ENCODE measurements at places on chromosomes 4 and X.

DNA sequence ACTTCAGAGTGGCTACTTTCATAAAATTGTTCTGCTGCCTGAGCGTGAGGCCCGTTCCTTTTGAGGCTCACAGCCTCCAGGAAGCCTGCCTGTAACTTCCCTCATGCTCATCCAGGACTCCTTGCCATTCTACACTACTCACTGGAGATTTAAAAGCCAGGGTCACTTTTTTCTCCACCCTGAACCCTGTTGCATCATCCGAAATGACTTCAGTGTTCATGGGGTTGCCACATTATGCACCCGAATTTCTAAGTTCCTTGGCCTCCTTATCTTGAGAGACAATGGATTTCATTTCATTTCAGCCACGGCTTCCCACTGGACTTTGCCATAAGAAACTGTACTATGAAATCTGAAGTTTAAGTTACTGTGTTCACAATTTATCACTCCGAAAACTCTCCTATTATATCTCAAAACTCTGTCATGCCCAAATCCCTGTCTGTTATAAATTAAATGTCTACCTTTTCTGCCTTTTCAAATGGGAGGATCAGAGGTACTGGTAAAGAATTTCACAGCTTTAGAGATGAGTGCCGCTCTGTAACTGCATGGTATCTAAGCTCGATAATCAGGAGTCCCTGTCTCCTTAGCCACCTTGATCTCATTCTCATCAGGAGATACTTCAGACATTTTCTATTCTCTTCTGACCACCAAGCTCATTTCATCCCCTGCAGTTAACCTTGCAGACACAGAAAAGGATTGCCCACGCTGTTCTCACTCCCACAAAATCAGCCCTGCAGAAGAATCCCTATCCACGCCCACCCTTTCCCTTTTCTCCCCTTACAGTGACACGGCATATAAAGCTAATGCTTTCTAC, 59.9 kb downstream of the TRIML1 start:
- no peak for DNase-seq

GRCh38 chrX:29071525-29072320, 484.5 kb downstream of the IL1RAPL1 start:
- no peak for DNase-seq

- no peak for DNase-seq
These were observed 31.8 kb upstream of the HSD17B13 start for GRCh38 chr4:87354168-87355102.

- no peak for DNase-seq
These were observed 569 bp downstream of the RPS3A start for GRCh38 chr4:151099976-151100417.

GRCh38 chrX:15750611-15751154, 12.6 kb downstream of the CA5B start:
- DNase-seq, result no peak

DNA sequence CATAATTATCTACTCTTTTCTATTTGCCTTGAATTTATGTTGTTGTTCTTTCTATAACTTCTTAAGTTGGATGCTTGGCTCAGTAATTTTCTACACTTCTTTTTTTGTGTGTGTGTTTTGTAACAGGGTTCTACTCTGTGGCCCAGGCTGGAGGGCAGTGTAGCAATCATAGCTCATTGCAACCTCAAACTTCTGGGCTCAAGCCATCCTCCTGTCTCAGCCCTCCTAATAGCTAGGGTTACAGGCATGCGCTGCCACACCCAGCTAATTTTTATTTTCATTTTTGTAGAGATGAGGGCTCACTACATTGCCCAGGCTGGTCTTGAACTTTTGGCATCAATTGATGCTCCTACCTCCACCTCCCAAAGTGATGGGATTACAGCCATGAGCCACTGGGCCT, 20.7 kb upstream of the UCHL1 start:
- DNase-seq, result no peak

DNA sequence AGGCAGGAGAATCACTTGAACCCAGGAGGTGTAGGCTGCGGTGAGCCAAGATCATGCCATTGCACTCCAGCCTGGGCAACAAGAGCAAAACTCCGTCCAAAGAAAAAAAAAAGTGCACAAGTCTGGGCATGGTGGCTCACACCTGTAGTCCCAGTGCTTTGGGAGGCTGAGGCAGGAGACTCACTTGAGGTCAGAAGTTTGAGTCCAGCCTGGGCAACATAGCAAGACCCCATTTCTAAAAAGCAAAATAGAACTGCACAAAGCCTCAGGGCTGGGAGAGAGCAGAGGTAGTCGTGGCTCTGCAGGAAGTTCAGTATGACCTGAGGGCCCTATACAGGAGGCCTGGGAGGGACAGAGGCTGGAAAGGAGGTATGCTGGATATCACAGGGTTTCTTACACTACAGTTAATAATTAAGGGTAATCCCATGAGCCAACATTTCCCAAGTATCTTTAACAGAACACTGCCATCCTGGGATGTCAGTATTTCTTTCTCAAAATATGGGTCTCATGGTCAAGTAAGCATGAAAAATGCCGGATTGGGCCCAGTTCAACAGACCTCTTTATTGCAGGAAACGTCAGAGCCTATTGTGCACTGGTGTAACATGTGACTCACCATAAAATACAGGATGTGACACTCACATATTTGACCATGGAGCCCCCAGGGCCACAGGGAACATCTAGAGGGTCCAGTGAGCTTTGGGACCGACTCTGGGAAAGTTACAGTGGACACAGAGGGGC, 37.8 kb downstream of the ACSL1 start:
- DNase-seq, result no peak

DNA sequence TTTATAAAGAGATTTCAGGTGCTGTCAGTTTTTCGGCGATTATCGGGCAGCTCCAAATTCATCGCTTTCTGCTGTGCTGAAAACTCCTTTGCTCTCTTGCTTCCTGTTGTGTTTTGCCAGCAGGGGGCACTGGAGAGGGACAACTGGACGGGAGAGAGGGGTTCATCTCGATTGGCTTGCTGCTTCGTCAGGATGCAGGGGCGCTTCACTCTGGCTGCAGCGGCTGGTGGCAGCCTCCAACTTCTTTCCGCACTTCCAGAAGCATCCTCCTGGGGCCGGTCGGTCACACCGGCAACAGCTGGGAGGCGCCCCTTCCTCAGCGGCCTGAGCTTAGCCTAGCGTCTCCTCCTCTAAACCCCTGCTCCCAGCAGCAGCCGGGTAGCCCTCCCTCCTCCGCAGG, 29.5 kb downstream of the MSL3 start:
- DNase-seq, result peak; percentile 81

DNA sequence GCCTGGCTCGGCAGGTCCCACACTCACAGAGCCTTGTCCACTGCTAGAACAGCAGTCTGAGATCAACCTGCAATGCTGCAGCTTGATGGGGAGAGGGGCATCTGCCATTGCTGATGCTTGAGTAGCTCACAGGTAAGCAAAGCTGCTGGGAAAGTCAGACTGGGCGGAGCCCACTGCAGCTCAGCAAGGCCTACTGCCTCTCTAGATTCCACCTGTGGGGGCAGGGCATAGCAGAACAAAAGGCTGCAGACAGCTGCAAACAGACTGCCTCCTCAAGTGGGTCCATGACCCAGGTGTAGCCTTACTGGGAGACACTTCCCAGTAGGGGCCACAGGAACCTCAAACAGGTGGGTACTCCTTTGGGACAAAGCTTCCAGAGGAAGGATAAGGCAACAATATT, 110.6 kb upstream of the ADAMTS3 start:
- no peak for DNase-seq

- no peak for DNase-seq
These were observed 211.0 kb upstream of the ADGRL3 start for GRCh38 chr4:60989141-60989540.

GRCh38 chr4:157115613-157116335, 39.8 kb downstream of the GLRB start:
- DNase-seq, result no peak

DNA sequence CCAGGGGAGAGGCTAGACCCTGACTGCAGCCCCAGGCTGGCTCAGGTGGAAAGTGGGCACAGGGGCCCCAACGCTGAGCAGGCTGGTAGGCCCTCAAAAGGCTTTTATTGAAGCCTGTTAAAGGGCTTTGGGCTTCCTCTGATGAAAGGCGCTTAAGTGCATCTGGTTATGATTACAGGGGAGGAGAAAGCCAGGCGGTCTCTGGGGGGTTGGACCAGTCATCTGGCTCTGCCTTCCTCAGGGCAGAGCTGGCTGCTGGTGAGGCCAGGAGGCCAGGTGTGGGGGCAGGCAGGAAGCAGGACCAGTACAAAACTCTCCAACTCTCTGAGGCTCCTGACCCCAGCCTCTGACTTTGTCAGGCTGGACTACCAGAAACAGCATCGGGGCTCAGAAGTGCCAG, 68.8 kb upstream of the BCOR start:
- DNase-seq, result no peak

DNA sequence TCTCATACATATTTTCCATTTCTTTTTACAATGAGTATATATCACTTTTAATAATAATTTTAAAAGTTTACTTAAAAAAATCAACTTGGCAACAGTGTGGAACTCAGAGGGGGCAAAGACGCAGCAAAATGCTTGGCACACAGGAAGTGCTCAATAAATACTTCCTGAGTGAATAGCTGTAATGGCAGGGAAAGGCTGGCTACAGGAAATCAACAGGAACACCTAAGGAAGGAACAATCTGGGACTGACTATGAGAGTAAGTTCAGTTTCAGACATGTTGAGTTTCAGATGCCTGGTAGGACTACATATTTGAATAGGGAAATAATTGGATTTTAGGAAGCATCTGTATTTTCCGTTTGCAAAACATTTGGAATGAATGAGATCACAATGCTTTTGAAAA, 137.6 kb downstream of the SCLT1 start:
- no peak for DNase-seq

DNA sequence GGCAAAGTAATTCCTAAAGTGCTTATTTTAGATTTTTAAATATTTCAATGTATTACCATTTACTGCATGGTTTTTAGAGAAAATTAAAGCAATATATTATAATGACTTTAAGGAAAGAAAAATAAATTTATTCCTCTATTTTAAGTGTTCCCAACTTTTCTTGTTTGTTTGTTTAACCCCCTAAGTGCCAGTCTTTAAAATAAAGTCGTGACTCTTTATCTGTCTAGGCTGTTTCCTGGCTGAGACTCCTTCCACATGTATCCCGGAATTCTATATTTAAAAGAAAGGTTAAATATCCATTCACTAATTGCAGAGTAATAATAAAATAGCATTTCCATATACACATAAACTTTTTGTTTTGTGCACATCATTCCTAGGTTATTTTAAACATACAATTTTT, 71.2 kb downstream of the GAB1 start:
- DNase-seq, result no peak

GRCh38 chr4:34105311-34105710, 2139.0 kb downstream of the ARAP2 start:
- DNase-seq, result no peak

DNA sequence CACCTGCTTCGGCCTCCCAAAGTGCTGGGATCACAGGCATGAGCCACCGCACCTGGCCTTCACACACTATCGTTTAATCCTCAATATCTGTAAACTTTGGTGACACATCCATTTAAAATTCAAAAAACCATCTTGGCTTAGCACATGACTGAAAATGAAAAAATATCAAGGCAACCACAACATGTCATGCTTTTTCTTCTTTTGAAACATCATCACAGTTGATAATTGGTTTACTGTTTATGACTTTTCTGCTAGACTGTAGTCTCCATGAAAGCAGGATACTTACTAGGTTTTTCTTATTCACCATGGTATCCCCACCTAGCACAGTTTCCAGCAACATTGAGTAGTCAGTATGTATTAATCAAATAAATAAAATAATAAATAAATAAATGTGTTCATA, 11.0 kb downstream of the GNRHR start:
- DNase-seq, result no peak

- DNase-seq, result no peak
These were observed 509.1 kb upstream of the NR3C2 start for GRCh38 chr4:148951346-148951745.

DNA sequence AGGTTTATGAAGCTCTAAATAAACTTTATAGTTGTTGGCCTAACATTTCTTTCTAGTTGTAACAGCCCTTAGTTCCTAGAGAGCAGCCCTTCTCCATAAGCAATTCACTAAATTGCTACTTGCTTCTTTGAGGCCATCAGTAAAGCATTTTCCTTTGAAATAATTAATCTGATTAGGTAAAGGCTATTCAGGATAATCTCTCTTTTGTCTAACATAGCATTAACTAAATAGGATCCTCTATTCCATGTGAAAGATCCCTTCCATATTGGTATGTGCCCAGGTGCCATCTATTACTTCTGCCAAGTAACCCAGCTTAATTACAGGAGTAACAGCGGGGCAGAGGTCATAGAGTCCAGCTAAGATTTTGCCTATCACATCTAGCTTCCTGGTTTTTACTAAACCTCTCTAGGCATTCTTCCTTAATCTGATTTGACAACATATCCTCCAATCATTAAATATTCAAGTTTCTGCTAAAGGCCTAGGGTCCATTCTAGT, 1408.0 kb downstream of the PCDH18 start:
- DNase-seq, result no peak

- no peak for DNase-seq
These were observed 151.0 kb downstream of the DCTD start for GRCh38 chr4:182765987-182766856.

DNA sequence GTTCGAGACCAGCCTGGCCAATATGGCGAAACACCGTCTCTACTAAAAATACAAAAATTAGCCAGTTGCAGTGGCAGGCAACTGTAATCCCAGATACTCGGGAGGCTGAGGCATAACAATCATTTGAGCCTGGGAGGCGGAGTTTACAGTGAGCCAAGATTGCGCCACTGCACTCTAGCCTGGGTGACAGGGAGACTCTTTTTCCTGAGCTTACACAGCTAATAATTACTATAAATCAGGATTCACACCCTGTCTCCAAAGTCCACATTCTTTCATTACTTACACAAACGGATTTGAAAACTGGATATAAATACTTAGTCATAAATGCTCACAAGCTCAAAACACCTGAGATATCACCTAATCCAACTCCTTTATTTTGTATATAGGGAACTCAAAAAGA, 151.6 kb downstream of the LRBA start:
- no peak for DNase-seq

DNA sequence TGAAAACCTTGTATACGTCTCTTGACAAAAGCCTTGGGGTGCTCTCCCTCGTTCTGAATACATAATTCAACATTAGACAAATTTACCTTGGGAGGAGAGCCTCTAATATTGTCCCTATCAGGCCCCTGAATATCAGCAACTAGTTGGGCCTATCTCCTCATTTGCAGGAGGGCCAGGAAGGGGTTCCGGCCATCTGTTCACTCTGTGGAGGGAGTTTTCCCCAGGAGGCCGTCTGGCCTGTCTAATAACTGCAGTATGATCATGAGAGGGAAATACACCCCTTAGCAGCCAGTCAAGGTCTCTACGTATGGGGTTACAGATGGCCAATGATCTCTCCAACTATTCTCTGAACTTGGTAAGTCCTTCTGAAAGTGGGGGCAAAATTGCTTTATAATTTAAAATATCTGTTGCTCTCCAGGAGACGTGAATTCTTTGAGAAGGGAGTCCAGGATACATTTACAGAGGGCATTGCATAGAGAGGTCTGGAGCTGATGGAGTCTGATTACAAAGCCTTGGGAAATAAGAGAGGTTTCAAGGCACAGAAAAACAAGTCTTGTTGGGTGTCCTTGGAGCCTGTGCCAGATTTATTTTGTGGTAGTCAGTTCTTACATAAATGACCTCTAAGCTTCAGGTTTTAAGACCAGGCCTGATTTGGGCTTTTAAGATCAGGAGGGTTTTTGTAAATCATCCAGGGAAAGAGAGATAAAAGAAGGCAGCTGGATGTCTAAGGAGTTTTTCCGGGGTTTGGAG, 48.2 kb upstream of the UXT start:
- no peak for DNase-seq
